ENCODE measurements at places on chromosomes 1 and 21. TPM values are rescaled to one million over a fixed set of nuclear protein-coding genes. Genes with fewer than 3 reads are reported as not detected.

The SLC9C2 gene
- total RNA-seq = not detected

DNA sequence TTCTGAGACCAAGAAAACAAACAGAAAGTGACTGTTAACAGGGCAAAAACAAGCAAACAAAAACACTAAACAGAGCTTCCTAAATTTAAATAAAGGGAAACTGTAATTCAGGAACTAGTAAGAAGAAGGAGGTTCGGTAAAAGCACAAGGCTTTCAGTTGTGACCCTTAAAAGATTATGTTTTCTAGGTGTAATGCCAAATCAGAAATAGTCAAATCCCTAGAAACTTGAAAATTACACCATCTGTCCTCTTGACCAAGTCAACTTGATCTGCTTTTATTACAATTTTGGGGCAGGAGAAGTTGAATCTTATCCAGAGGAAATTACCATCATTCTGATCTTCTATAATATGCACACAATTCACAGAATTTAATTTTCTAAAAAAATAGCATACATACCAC is 754.0 kb upstream of the ADGRL4 start:
- no peaks in the 10 kb centered on the region for H3K27me3 ChIP-seq
- no peaks in the 10 kb centered on the region for H3K36me3 ChIP-seq
- no peaks in the 10 kb centered on the region for H3K4me1 ChIP-seq
- no peak overlapping the region for H3K27ac ChIP-seq
- H3K4me3 ChIP-seq = no peak overlapping the region

- peak overlapping the region; percentile 38 for H3K4me3 ChIP-seq
- no peak for DNase-seq
- H3K27ac ChIP-seq = no peak overlapping the region
- H3K4me1 ChIP-seq = peaks cover 2% of the 10 kb centered on the region
These were observed 1.1 kb downstream of the WARS2 start for GRCh38 chr1:119139403-119139802.

DNA sequence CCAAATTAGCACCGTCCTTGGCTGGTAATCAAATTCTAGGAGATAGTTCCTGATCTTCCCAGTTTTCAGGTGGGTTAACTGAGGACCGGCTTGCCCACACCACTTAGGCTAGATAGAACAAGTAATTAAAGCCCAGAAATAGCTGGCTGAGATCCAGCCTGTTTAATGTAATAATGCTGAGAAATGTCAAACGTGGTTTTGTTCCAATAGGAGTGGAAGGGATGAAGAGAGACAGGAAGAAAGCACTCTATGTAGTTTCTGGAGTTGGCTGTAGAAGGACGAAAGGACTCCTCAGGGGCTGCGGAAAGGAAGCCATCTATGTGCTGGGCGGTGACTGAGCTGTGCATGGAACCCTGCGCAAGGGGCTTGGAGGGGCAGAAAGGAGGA is 18.6 kb downstream of the NAV1 start:
- H3K27ac ChIP-seq = no peak overlapping the region
- H3K27me3 ChIP-seq = no peaks in the 10 kb centered on the region
- H3K36me3 ChIP-seq = no peaks in the 10 kb centered on the region
- DNase-seq = no peak
